Iris pigment epithelial cell (primary cell): ENCODE measurements at places on chromosomes 2 and 18.

- DNase-seq: peak; percentile 19
Measured at GRCh38 chr2:33589444-33589843, 9.7 kb downstream of the FAM98A start.

GRCh38 chr2:15287447-15288184 is 273.5 kb downstream of the NBAS start:
- no peak for DNase-seq

DNA sequence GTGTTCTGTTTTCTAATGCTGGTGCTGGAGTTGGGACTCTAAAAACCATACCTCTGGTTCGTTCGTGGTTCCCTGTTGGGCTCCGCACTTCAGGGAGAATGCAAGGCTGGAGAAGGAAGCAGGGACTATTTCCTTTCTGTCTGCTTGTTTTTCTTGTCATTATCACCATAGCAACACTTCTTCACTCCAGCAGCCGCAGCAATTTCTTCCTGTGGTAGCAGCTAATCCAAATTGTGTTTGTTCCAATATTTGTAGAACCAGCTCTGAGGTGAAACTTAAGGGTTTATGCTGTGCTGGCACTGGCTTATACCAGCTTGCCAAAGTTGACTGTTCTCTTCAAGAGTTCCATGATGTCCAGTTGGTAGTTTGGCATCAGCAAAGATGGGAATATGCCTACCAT is 301.4 kb upstream of the SYT4 start:
- DNase-seq: peak; percentile 9

DNA sequence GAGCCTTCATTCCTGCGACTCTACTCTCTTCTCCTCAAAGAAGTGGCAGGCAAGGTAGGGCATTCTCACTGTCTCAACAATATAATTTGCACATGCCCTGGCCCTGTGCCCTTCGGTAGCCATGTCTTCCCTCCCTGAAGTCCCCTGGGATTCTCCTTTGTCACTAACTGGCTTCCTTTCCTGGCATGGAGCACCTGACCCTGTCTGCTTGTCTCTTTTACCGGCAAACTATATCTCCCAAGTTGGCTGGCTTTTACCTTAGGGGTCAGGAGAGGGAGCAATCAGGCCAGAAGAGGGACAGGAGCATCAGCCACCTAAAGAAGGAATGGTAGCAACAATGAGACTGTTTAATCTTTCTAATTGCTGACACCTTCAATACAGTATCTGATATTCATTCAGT is 51.9 kb upstream of the RMDN2 start:
- no peak for DNase-seq

DNA sequence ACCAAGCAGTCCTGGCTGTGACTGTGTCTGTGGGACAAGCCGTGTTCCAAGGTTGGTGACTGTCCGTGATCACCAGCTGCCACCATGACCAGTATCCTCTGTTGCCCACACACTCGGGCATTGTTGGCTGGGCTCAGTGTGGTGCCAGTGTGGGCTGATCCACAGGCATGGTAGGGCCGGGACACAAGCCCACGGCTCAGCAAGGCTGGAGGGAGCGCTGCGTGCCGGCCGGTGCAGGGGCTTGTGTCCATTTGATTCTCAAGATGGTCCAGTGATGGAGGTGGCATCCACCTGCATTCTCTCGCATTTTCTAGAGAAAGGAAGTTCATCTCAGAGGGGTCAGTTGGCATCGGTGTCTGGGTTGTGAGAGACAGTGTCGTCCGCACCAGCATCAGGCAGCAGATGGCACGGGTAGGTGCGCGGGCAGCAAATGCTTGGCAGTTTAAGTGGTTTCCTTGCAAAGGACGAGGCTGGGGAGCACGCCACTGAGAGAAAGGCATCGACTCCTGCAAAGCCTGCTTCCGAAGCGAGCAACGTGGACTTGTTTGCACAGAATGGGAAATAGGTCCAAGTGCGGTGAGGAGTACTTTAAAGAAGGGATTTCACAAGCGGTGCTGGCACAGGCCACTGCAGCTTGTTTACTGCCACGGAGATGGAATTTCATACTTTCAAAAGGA is 20.9 kb downstream of the TWIST2 start:
- peak; percentile 61 for DNase-seq

DNA sequence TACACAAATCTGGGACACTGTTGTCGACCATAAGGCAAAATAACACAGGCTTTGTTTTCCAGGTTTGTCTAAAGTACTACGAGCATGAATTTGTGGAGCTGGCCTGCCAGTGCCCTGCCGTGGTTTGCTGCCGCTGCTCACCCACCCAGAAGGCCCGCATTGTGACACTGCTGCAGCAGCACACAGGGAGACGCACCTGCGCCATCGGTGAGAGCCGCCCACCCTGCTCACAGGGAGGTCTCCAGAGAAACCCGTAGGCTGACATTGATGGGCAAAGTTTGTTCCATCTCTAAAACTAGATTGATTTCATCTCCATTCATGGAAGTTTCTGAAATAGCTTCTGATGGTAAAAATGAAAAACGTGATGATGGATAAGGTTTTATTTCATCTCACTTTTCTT is 50.4 kb upstream of the NFATC1 start:
- DNase-seq: no peak
